ENCODE measurements at places on chromosomes 7 and 10. TPM values are rescaled to one million over a fixed set of nuclear protein-coding genes. Genes with fewer than 3 reads are reported as not detected.

- no peak for DNase-seq
These were observed 8.0 kb downstream of the FOXI2 start for GRCh38 chr10:127744956-127745355.

The ANKRD61 gene
- not detected for total RNA-seq

DNA sequence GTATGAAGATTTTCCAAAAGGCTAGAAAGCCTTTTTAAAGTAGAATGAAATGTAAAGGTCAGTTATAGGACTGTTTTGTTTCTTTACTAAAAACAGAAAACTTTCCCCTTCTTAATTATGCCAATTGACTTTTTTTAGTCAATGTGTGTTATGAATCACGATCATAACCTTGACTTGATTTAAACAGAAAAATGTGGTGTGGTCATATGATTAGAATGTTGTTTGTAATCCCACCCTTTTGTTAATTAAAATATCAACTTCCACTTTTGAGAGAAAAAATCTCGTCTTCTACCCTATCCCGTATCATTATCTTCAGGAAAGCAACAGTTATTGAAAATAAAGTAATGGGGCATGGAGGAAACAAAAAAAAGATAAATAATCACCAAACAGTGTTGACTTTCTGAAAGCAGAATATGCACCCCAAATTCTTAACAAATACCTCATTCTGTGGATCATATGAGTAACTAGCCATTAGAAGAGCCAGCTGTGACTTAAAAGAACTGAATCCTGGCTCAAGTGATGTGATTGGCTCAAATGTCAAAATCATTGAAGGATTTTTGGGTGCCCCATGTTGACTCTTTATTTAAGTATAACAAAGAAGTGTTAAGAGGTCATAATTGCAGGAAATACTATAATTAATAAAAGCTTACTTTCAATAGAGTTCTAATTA is 32.3 kb upstream of the SLC16A12 start:
- DNase-seq: no peak

GRCh38 chr7:102873470-102874165 is 39.2 kb upstream of the LRRC17 start:
- no peak for DNase-seq

The CNTNAP2 gene
- not detected for total RNA-seq
